ENCODE measurements at places on chromosomes 3 and 15.

GRCh38 chr3:30353711-30354467, 252.5 kb upstream of the TGFBR2 start:
- peak; percentile 20 for DNase-seq

DNA sequence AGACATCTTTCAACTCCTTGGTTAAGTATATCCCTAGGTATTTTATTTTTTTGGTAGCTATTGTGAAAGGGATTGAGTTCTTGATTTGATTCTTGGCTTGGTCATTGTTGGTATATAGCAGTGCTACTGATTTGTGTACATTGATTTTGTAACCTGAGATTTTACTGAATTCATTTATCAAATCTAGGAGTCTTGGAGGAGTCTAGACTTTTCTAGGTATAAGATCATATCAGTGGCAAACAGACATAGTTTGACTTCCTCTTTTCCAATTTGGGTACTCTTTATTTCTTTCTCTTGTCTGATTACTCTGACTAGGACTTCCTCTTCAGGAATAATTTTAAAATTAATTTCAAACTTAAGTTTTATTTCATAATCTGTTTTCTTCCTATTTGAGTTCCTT, 125.2 kb downstream of the OCA2 start:
- DNase-seq = no peak

DNA sequence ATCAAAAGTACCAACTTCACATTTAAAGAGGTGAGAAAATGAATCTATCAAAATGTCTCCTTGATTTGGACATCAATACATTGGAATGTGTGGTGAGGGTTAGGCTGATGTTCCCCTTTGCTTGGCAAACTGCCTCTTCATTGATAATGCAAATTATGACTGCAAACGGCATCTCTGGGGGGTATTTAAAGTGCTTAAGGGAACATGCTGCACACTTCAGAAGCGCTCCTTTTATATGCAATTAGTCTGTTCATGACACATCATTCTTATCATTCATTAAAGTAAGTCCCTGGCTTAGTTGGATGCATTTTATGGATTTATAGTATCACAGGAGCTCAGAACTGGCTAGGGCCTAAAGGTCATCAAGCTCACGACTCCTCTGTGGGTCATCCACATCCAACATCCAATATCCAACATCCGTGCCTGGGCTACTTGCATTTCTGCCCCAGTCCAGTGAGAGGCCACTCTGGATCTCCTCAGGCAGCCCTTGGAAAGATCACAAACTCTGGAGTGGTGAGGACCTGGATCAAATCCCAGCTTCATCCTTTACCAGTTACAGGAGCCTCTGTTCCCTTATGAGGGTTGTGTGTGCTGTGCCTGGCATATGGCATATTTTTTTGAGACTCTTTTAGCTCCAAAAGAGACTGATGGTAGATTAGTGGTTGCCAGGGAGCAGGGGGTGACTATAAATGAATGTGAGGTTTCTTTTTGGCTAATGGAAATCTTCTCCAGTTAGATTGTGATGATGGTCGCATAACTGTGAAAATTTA, 136.8 kb upstream of the FOXB1 start:
- no peak for DNase-seq

DNA sequence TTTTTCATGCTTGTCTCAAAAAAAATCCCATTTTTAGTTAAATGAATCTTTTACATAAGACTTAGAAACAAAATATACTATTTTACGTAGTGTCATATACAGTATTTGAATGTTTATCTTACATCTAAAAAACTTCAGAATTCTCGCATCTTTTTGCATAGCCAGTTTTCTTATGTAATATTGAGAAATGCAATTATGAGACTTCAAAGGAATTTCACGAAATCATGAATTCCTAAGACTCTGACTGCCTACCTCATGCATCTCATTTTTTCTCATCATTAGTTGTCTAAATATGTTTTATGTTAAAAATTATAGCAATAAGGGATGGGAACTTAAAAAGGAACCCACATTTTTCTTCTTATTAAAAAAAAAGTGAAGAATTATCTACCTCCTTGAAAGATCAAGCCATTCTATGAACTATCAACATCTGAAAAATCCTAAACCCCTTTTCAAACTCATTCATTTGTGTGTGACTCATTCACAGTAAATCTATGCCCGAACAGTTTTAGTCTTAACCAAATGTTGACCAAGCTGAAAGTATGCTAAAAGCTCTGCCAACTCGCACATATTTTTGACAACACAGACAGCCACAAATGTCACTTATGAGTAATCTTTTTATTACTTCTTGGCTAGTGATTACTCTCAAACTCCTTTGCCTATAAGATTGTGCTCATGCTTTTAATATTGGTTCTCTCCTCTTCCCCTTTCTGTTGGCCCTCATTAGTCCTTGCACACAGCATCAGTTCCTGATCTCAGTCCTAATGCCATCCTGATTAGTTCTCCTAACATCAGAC, 115.9 kb downstream of the DCLK3 start:
- DNase-seq = no peak

DNA sequence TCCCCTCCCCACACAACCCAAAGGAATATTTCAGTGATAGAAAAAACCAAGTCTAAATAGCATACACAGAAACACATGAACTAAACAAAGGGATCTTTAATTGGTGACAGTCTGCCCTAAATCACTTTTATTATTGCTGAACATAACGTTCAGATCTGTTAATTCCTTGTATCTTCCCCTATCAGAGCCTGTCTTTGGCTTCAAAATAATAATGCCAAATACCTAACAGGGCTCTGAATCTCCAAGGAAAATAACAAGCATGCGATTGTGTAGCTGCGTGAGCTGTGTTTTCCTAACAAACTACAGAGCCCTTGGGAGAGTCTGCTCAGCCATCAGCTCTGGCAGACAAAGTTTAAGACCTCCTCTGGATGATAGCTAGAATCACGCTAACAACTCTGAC, 1010.1 kb downstream of the ROBO1 start:
- DNase-seq = no peak

GRCh38 chr3:12901623-12902045, 60.3 kb upstream of the RPL32 start:
- DNase-seq = no peak
